Astrocyte (in vitro differentiated cells and primary cell): ENCODE measurements at places on chromosomes 6 and 20.
A peak's percentile ranks its signal among the peaks of the same experiment; 100 is the strongest.

- DNase-seq: peak; percentile 66
Observed at GRCh38 chr20:47181056-47181862, 175.2 kb downstream of the ZMYND8 start.

DNA sequence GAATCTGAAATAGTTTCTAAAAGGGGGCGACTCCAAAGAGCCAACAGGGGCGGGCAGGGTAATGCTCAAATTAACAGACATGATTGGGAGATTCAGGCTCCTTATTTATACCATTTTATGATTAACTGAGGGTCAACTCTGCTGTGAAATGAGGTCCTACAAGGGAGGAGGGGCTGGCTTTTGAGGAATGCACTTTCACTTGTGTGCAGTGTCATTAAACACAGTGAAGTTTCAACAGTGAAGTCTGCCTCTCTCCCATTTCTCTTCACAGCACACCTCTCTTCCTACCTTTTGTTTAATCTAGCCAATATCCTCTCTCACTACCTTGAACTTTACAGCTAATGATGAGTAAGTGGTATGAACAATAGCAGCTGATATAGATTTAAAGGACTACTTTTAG lies 557.3 kb upstream of the CITED2 start:
- no peak for DNase-seq

DNA sequence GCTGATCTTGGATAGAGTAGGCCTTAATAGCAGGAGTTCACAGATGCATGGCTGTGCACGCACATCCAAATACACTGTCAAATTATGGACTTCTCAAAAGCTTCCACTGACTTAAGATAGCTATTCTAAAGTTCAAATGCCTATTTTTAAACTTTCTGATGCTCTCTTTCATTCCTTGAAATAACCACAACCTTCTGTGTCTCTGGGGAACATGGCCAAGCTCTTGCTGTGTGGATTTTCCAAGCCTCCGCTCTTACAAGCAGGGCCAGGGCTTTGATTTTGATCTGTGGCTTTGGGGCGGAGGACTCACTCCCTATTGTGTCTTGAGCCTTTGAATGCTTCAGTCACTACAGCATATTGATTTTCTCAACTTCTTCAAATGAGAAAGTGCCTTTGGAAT lies 35.7 kb upstream of the SNRPB2 start:
- DNase-seq: no peak

DNA sequence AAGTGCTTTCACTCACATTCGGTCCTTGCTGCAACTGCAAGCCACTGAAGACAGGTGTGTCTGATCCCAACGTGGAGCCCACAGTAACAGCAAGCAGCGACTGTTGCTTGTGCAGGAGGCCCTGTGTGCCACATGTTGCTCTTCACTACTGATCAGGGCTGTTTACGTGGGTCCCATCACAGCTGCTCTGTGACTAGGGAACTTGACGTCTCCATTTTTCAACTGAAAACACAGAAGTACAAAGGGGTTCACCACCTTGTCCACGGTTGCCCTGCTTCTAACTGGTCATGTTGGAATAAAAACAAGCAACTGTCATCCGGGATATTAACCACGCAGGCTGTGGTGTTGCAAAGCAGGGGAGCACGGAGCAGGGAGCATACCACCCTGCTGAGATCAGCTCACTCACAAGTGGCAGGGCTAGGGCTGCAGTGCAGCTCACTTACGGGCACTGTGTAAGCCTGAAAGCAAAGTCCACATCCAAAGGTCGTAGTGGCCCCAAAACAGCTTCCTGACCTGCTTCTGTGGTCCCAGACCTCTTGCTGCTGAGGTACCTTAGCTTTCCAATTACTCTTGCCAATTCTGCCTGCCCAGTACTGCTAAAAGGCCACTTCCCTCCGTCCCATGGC lies 105.8 kb upstream of the DUSP22 start:
- peak; percentile 13 for DNase-seq
